ENCODE measurements at places on chromosomes 5 and 9.

DNA sequence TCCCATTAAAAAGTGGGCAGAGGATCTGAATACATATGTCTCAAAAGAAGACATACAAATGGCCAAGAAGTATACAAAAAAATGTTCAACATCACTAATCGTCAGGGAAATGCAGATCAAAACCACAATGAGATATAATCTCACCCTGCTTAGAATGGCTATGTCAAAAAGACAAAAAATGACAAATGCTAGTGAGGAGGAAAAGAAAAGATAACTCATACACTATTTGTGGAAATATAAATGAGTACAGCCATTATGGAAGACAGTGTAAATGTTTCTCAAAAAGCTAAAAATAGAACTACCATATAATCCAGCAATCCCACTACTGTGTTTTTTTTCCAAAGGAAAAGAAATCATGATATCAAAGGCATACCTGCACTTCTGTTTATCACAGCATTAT is 450.7 kb downstream of the EFNA5 start:
- DNase-seq = no peak

GRCh38 chr5:122126756-122127321 is 2.5 kb upstream of the ZNF474 start:
- DNase-seq = no peak

- DNase-seq = no peak
Measured at GRCh38 chr5:53418826-53419658, 61.4 kb upstream of the FST start.

GRCh38 chr5:5178136-5178535 is 38.0 kb downstream of the ADAMTS16 start:
- DNase-seq = no peak

DNA sequence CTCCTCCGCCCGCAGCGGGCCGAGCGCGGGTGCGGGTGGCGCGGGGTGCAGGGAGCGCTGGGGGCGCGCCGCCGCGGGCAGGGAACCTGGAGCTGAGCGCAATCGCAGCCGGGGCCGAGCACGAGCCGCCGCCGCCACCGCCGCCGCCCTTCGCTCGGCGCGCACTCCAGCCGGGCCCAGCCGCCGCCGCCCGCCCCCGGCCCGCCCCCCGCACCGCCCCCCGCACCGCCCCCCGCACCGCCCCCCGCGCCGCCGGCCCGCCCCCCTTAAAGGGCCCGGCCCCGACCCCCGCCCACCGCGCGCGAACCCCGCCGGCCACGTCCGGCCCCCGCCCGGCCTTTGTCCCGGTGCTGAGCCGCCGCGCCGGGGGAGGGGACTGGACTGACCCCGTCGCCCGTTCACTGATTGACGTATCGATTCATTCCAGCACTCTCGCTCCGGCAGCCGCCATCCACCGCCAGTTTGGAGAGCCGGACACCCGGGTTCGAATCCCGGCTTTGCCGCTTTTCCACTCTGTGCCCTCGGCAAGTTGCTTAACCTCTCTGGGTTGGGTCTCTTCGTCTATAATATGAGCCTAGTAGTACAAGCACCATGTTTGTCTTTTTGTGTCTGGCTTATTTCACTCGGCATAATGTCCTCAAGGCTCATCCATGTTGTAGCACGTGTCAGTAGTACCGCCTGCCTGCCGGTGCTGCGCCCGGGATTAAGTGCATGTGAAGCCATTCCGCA is at the start of gene SH3PXD2B:
SH3PXD2B (minus strand) TSS at position 168 of the 729 bp plus-strand sequence. CDS start 173 bp downstream, outside the sequence.
- peak; percentile 38 for DNase-seq

GRCh38 chr5:1265026-1265425 is 29.8 kb downstream of the TERT start:
- DNase-seq = no peak

GRCh38 chr9:92094655-92095054 is 20.6 kb downstream of the SPTLC1 start:
- DNase-seq = peak; percentile 4

DNA sequence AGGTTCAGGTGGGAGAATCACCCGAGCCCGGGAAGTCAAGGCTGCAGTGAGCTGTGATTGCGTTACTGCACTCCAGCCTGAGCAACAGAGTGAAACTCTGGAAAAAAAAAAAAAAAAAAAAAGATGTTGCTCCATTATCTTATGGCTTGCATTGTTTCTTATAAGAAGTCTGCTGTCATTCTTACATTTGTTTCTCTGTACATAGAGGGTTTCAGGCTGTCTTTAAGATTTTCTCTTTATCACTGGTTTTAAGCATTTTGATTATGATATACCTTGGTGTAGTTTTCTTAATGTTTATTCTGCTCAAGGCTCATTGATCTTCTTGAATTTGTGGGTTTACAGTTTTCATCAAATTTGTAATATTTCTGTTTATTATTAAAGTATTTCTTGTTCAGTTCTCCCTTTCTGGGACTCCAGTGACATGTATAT is 35.2 kb downstream of the MVB12B start:
- DNase-seq = no peak

Measured in NCI-H510A (cell line).